Activated CD4-positive, CD25-positive, alpha-beta regulatory T cell (primary cell): ENCODE measurements at places on chromosomes 2 and 18.

DNA sequence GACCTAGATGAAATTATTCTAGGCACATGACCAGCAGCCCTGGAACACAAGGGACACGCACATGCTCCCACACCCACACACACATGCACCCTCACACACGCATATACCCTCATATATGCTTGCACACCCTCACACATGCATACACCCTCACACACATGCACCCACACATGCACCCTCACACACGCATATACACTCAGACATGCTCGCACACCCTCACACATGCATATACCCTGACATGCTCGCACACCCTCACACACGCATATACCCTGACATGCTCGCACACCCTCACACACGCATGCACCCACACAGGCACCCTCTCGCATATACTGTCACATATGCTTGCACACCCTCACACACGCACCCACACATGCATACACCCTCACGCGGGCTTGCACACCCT is 61.8 kb downstream of the PARD6G start:
- DNase-seq = no peak

DNA sequence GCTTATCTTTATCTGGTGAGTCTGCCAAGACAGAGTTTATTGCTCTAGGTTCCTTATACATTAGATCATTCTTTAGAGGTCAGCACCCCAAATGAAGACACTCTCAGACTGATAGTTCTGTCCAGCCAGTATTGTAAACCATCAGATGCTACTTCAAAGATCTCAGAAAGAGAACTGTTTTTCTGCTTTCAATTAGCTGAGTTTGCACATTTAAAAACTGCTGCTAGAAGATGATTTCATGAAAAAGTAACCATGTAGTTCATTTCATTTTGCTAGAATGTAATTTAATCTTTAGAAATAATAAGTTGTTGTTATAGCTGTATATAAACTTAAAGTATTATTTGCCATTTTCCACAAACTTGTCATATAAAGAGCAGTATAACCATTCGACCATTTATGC is 344.5 kb upstream of the ATP5MC3 start:
- no peak for DNase-seq

- no peak for DNase-seq
Measured at GRCh38 chr2:183995632-183996031, 602.7 kb upstream of the ZNF804A start.

GRCh38 chr2:177235855-177236437 is 23.4 kb downstream of the HNRNPA3 start:
- no peak for DNase-seq

- DNase-seq = no peak
Measured at GRCh38 chr2:8993902-8994278, 9.6 kb downstream of the MBOAT2 start.

GRCh38 chr2:65263986-65264385 is 36.4 kb downstream of the ACTR2 start:
- no peak for DNase-seq

DNA sequence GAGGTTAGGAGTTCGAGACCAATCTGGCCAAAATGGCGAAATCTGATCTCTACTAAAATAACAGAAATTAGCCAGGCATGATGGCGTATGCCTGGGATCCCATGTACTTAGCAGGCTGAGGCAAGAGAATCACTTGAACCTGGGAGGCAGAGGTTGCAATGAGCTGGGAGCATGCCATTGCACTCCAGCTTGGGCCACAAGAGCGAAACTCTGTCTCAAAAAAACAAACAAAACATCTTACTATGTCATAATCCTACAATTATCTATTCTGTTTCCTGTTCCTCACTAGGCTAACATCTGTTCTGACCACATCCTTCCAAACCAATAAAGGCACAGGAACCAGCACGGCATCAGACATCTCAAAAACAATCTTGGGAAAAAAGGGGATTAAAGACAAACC is 361.8 kb upstream of the UBE2E3 start:
- no peak for DNase-seq

- no peak for DNase-seq
Measured at GRCh38 chr2:170271340-170271739, 93.4 kb downstream of the MYO3B start.

- DNase-seq = no peak
Measured at GRCh38 chr2:69917852-69918251, 2.9 kb downstream of the MXD1 start.
